ENCODE measurements at places on chromosomes 12 and 14.
A peak's percentile ranks its signal among the peaks of the same experiment; 100 is the strongest.

GRCh38 chr12:20489645-20490044, 121.3 kb downstream of the PDE3A start:
- DNase-seq = no peak

- DNase-seq = no peak
Observed at GRCh38 chr14:98325761-98326160, 946.2 kb downstream of the BCL11B start.

DNA sequence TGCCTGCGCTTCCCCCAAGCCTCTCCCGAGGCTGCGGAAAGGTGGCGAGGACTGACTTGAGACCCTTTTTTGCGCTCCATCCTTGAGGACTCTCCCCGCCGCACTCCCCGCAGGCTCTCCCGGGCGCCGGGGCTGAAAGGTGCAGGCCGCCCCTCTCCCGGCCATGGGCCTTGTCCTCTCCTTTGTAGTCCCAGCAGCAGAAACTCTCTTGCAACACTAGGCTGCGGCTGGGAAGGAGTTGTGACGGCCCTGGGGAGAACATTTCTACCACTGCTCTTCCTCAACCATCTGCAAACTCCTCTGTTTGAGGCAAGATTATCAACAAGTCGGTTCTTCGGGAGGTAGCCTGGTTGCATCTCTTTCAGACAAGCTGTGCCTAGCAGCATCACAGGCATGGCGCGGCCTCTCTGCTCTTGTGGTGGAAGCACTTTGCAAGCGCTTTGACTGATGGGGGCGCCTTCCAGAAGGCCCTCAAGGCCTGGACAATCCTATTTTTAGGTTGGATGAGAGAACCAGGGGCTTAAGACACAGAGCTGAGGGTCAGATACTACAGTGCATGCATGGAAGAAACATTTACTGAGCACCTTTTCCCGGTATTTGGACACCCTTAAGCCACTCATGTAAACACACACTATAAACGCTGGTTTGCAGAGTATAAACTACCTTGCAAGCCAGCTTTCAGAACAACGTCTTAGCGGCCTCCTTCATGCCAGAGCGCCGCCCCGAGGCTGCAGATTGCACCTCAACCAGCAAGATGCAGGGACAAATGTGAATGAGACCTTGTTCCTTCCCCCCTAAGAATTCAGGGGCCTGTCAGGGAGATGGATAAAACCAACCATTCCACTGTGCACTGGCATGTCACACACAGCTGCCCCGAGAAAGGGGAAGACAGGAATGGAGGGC, 1.2 kb upstream of the PRIMA1 start:
- no peak for DNase-seq

- no peak for DNase-seq
Observed at GRCh38 chr14:81388336-81388735, 11.8 kb downstream of the STON2 start.

- no peak for DNase-seq
Observed at GRCh38 chr12:121513464-121514183, 67.2 kb downstream of the KDM2B start.

DNA sequence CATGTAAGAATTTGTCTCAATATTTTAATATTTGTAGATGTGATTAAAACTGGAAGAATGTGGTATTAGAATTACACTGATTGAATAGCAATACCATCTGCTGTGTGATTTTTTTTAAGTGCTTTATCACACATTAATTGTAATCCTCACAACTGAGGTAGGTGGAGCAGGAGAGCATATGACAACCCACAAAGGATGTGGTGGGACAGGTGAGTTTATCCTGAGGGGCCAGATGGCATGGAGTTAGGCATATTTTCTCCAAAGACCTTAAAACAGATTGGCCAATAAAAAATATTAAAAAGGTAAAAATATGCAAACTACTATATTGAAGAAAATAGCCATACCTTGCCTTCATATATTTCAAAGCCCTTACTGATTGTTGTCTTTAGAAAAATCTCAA, 7.8 kb downstream of the LRRC10 start:
- DNase-seq = no peak

DNA sequence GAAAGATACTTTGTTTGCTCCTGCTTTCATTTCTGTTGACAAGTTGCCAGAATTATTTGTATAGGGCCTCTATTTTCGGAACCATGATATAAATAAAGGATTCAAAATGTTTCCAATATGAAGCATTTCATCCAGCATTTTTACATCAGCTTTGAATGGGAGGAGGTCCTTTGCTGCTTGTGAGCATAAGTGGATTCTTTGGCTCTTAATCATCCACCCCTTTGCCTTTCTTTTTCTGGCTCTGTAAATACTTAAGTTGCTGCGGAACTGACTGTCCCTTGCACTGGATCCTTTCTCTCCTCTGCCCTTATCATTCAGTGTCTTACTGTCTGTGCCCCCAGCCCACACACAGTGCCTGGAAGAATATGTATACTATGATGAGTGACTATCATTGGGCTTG, 357.3 kb upstream of the RGS6 start:
- peak; percentile 83 for DNase-seq

- DNase-seq = no peak
Observed at GRCh38 chr12:24561411-24561871, 387.5 kb downstream of the BCAT1 start.

DNA sequence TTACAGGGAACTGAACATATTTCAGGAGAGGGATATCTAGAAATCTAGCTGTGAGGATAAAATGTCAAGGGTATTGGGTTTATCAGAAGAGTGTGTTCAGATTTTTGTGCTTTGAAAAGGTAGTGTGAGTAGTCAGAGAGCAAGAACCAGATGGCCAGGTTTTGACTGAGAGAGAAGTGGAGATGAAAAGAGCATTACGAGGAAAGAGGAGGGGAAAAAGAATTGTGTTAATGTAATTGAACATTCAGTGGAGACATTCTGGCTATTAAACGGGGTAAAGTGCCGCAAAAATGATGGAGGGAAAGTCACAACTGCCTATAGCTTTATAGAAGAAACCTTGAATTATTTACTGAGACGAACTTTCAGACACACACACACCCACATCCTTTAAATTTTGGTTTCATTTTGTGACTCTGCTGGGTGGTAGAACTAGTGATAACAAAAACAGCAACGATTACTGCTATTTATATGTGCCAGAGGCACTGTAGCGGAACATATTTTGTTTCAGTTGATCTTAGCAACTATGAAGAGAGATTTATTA, 213.6 kb downstream of the ERC1 start:
- DNase-seq = no peak

- no peak for DNase-seq
Observed at GRCh38 chr12:9928607-9929006, 3.6 kb downstream of the CLEC2A start.

DNA sequence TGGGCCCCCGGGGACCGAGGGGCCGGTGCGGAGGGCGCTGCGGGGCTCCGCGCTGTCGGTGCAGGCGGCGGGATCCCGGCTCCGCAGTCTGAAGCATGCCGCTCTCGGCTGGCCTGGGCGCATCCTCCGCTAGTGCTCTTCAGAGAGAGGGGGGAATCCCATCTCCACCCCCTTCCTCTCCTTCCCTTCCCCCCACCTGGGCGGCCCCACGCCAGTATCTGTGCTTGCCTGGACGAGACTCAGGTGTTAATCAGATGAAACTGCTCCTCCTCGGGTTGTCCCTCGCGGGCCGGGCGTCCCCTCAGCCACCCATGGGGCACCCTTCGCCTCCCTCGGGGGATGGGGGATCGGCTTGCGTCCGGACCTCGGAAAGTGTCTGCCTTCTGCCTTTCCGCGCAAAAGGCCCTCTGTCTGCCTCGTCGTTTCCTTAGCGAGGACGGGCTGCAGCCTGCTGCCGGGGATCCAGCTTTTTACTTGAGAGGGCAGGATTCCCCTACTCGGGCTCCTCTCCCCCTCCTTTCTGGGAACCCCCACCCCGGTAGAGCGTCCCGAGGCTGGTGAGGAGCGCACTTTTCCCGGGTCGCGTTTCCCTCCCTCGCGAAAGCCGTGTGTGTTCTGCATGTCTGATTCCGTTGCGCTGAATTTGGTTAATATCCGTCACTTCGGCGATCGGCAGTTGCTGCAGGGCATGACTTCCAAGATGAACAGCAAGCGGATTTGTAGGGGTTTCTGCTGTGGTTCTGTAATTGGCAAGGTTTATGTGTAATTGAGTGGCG, 1.1 kb downstream of the GPHN start:
- DNase-seq = no peak

DNA sequence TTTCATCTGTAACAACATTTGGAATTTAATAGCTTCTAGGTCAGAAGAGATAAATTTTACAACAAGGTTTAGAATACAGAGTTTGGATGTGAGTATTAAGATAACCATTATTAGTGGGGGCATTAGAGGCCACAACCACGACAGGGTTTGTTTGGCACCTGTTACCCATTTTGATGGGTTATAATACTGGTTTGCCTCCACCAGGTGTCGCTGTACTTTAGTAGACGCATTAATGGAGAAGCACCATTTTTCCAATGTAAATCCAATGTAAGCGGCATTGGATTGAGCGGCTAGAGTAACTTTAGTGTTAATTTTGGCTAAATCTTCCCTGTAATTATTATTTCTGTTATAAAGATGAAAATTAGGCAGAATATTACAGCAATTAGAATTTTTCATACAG, 136.2 kb downstream of the SLCO1B3 start:
- DNase-seq = no peak

- DNase-seq = no peak
Observed at GRCh38 chr14:89365061-89365801, 51.8 kb downstream of the FOXN3 start.

DNA sequence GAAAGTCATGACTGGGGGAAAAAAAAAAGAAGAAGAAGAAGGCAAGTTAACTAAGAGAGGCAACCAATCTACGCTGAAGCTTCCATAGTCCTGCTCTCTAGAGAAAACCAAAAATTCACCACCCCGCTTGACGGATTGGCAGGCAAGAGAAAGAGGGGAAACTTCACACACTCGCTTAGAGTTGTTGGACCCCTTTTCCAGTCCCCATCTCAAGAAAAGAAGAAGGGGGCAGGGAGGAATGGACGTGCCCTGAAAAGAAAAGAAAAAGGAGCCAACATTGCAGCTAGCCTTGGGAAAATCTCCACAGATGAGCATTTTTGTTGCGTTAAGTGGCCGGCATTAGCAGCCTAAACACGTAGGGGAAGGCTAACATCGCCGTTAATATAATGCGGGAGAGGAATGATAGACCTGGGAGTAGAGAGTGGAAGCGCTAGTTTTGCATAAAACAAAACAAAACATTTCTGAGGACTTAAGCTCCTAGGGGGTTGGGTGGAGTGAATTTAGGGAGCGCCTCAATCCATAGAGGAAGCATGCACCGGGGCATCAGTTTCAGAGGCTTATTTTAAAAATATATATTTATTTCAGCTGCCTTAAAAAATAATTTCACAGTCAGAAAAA, 11.3 kb upstream of the FOXG1 start:
- DNase-seq = no peak

DNA sequence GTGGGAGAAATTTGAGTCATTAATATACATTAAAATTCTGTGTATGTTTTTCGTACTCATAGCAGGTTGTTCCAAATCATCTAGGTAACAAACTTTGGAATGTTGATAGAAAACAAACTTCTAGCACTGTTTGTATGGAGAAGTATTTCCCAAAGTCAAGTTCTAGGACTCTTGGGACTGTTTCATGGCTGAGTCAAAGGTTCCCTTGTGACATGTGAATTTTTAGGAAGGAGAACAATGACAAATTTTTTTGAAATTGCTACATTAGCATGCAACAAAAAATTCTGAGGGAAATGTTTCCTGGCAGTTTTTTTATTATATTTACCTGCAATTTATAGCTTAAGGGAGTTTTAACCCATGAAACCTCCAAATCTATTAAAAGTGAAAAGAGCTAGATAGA, 73.8 kb downstream of the RASSF8 start:
- DNase-seq = no peak

DNA sequence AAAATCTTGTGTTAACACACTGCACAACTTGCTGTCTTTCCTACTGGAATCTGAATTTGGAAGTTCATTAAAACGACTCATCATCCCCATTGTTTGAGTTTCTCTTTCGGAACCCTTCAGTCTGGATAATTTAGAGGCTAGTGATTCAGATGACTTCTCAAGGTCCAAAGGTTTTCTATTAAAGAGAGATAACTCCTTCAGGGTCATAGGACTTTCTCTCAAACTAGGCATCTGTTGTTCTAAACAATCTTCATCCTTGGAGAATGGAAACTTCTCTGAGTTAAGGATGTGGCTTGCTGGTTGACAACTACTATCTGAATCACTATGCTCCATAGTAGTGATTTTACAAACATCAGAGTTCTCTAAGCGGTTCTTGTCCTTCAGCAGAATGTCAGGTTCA, 4.4 kb downstream of the MLH3 start:
- DNase-seq = no peak

- DNase-seq = no peak
Observed at GRCh38 chr12:113228394-113229028, 7.2 kb downstream of the TPCN1 start.

DNA sequence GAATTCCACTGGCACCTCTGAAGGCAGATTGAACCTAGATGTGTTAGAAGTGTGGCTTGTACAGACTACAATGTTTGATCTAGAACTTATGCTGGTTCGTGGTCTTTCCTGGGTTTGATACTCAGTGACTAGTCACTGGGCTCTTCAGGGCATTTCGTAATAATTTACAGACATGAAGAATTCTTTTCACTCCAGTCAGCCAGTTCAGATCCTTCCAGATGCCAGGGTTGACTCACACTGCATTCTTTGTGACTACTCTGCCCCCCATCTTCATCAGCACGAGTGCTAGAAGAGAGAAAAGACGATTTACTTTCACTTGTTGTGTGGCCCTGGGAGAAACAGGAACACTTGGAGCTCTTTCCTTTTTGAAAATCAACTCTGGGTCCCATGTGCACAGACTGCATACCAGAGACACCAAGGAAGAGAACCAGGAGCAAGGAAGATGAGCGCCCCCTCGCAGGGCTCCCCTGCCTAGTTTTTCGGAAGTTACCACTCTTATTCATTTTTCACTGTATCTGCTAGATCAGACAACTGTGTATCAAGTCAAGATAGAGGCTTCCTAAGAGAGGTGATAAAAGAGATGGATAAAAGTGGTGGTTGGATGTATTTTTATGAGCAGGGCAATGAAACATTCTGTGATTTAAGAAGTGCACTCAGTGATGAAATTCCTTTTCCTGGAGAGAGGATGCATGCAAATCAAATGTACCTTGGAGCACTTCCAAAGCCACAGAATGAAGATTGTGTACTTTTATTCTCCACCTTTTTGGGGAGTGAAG, 33.5 kb upstream of the EVL start:
- peak; percentile 97 for DNase-seq

DNA sequence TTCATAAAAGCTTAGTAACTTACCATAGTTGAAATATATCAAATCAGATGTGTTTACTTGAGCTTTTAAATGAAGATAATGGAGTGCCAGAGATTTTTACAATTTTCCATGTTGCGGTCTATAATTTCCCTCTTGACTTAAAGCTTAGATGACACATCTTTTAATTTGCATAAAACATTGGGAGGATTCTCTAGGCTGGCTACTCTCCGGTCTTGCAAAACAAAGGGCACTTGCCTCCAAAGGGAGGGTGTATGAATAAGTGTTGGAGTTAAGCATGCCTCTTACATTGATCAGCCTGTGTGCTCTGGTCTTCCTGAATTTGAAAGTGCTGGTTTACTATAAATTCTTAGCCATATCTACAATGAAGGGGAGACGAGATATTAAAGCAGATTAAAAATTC, 336.4 kb upstream of the NAV3 start:
- no peak for DNase-seq

GRCh38 chr12:128594521-128594920, 229.2 kb downstream of the SLC15A4 start:
- DNase-seq = no peak
